Activated CD8-positive, alpha-beta memory T cell treated with anti-CD3 and anti-CD28 coated beads for 24 hours (primary cell): ENCODE measurements at places on chromosomes 16 and 17.
A peak's percentile ranks its signal among the peaks of the same experiment; 100 is the strongest.

DNA sequence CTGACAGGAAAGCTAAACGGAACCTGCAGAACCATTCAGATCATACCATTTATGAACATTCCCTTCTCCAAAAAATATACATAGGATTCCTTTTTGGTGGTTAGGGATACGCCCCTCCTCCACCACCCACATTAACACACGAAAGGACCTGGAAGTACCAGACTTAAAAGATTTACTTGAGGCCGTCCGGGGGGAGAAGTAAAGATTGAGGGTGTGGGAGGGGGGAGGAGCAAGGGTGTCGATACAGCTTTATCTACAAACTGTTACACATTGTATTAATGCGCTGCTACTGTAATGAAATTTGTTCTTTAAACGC is 537 bp downstream of the PALB2 start:
- DNase-seq = no peak

GRCh38 chr17:40937384-40937819 is at the start of gene KRT23:
TSS of gene KRT23 (minus strand) at chr17:40937646. CDS start at chr17:40936603, 1,043 bp downstream.
- no peak for DNase-seq

DNA sequence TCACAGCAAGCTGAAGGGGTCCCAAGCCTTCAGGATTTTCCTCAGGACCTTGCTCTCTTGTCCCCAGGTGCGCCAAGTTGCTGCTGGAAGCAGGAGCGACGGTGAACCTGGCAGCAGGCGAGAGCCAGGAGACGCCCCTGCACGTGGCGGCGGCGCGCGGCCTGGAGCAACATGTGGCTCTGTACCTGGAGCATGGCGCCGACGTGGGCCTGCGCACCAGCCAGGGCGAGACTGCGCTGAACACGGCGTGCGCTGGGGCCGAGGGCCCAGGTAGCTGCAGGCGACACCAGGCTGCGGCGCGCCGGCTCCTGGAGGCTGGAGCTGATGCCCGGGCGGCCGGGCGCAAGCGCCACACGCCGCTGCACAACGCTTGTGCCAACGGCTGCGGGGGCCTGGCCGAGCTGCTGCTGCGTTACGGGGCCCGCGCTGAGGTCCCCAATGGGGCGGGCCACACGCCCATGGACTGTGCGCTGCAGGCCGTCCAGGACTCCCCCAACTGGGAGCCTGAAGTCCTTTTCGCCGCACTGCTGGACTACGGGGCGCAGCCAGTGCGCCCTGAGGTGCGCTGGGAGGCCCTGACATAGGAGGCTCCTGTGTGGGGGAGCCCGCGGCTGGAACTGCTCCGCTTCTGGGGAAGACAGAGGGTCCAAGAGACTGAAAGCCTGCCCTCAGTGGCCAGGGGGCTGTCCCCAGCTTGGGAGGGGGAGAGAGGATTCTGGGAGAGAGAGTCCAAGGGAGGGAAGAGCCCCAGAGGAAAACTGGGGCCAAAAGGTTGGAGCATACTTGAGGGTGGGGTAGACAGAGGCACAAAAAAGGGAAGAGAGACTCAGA is 6.4 kb downstream of the ASB16 start:
- DNase-seq = no peak

DNA sequence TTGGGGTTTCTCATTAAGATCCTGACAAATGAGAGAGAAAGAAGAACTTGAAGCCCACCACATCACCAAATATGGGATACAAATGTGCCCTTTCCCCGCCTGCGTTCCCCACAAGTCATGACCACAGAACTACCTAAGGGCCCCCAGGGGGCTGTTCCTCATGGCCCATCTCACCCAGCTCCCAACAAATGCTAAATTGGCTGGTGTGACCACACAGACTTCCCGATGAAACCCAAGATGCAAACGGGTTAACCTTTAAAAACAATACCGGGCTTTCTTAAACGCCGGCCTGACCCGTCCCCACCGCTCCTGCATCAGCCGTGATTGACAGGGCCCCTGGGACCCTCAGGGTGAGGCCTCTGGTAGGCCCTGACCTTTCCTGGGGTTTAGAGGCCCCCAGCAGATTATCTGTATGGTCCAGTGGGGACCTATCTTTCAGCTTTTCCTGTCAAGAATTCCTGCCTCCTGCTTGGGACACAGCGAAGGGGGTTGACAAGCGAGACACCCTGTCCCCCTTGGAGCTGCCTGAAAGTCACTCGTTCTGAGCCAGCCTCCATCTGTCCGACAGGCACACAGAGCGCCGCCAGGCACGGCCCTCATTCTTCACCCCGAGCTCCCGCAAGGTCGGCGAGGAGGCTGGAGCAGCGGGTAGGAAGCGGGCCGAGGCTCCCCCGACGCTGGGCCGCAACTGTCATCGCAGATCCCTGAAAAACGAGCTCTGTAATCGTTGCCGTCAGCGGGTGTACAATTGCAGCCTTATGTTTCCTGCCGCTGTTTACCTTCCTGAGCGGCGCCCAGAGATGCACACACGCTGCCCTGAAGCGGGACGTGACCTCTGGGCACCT is 300.1 kb downstream of the FOXL1 start:
- DNase-seq = no peak

- DNase-seq = no peak
Measured at GRCh38 chr17:231966-232807, 50.7 kb upstream of the DOC2B start.

GRCh38 chr16:25613931-25614330 is 77.8 kb upstream of the HS3ST4 start:
- no peak for DNase-seq

DNA sequence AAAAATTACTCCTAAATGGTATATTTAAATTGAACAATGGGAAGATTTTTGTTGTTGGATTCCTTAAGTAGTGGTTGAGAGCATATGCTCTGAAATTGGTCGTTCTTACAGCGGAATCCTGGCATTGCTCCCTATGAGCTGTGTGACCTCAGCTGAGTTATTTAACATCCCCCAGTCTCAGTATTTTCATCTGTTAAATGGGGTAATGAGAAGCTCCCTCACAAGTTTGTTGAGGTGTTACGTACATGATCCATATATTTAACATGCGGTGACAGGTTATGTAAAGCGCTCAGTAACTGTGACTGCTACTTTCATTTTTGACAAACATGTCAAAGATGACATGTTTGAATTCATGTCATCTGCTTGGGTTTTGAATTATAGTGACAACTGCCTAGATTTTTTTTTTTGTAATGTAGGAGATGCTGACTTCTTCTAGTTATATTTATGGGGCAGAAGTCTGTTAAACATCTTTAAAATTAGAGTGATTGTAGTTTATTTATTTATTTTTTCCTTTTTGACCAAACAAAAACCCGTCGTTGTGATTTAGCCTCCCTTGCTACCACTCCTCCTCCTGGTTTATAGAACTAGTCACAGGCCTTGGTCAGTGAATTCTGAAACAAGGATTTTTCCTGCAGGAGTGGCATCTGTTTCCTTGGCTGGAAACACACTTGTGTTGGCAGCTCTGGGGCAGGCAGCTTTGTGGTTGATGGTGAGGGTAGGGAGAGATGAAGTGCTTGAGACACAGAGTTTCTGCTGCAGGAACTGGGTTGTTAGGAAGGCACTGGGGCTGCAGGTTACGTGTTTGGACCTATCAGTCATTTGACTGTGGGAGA is 268.8 kb downstream of the SNX29 start:
- no peak for DNase-seq

DNA sequence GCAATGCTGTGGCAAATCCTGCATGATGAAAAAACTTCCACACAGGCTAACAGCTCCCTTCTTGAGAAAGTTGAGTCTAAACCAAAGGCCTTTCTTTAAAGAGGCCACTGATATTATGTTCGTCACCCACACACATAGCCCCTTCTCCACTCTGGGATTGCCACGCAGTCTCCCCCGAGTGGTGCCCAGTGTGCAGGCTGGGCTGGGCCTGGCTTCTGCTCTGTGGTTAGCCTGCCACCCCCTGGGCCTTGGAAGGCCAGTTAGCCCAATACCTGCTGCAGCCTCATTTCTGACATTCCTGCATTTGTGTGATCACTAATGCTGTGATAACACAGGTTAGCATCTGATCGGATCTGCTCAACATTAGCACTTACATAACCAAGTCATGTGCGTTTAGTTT is 44.8 kb downstream of the CDH3 start:
- no peak for DNase-seq

DNA sequence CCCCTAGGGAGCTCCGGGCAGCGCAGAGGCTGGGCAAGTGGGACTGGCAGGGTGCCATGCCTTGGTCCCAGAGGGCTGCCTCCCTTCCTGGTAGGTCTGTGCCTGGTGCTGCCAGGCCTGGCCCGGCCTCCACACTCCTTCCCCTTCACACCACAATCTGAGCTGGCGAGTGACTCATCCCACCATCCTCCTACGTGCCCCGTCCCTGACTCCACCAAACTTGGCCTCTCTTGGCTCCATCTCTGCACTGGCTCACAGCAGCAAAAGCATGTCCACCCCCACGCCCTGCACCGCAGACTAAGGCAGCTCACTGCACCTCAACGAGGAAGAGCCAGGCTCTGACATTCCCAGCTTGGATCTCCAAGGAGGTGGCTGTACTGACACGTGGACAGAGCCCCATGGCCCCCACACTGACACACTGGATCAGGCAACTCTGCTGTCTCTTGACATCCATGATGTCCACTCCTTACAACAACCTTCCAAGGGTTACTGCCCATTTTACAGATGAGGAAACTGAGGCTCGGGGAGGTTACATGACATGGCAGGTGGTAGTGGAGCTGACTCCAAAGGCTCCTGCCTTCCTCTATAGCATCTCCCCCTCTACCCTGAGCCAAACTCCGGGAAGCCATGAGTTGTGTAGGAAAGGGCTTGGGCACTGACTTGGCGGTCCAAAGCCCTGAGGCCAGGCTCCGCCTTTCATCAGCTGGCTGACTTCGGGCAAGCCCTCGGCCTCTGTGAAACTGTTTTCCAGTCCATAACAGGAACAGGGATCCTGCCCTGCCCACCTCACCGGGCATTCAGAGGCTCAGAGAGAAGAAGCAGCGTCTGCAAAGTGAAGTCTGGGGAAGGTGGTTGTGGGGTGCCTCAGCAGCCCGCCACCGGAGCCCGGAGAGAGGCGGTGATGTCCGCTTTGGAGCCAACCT is 20.1 kb upstream of the KRT19 start:
- DNase-seq = peak; percentile 80

DNA sequence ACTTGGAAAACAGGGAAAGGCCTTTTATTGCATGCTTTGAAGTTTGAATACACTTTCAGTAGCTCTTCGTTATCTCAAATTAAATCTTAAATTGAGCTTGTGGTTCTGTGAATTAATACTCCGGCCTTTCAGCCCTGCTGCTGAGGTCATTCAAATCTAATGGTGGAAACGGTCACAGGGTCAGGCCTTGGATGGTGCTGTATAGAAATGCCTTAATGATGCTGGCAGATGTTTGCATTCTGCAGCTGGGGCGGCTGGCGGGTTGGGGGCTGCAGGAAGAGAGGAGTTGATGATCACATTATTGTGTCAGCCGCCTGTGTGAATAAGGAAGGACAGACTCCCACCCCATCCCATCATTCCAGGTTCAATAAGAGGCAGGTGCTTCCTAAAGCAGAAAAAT is 723.6 kb downstream of the WWOX start:
- DNase-seq = no peak

DNA sequence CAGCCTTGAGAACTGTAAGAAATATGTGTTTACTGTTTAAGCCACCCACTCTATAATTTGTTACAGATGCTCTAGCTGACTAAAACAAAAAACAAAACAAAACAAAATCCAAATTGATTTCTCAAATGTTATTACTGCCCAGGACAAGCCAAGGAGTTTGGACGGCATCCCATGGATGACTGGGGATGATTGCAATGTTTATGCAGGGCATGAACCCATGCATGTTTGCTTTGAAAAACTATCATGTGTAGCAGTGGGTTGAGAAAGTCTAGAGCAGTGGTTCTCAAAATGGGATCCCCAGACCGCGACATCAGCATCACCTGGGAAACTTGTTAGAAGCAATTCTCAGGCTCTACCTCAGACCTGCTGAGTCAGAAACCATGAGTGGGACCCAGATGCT is 223.2 kb upstream of the PSMD7 start:
- DNase-seq = no peak

DNA sequence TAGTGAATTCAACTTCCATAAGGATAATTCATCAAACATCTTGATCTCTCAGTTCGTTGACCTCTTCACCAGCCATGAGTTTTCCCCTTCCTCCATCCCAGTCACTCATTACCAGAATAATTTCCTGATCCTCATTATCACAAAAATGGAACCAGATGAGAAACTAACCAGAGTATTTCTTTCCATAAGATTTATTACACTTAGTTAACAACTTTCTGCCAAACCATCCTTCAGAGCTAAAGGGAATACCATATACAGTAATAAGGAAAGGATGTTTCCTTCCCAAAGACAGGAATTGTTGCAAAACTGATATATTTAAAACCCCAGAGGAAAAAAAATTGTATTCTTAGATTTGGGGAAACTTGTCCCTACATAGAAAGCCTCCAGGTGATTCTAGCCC is 8.6 kb downstream of the KRTAP29-1 start:
- no peak for DNase-seq

- DNase-seq = no peak
Measured at GRCh38 chr16:80350061-80350460, 190.7 kb upstream of the DYNLRB2 start.

GRCh38 chr17:51341457-51341856 is 81.1 kb downstream of the UTP18 start:
- DNase-seq = no peak

DNA sequence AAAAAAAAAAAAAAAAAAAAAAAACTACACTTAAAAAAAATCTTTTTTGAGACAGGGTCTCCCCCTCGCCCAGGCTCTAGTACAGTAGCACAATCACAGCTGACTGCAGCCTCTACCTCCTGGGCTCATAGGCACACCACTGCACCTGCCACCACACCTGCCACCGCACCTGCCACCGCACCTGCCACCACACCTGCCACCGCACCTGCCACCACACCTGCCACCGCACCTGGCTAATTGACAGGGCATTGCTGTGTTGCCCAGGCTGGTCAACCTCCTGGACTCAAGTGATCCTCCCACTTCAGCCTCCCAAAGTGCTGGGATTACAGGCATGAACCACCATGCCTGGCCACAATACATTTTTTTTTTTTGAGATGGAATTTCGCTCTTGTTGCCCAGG is 17.6 kb upstream of the WDR45B start:
- DNase-seq = no peak

DNA sequence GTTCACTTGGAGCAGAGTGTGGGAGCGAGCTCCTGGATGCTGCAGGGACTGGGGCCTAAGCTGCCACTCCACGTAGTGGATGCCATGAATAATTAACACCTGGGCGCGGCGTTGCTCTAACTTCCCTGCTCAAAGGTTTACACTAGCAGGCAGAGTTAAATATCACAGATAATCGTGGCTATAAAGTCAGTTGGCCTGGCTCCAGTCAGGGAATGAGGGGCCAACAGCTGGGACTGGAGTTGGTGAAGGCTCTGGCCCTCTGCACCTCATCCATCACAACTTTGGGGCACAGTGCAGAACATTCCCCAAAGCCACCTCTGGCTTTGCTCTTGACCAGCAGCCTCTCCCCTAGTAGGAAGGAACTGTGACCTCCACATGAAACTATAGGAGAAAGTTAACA is 10.9 kb downstream of the HOXB4 start:
- DNase-seq = no peak

GRCh38 chr17:63881935-63882601 is at the start of gene GH2:
TSS of gene GH2 (minus strand) at chr17:63881944. CDS start at chr17:63881801, 143 bp downstream.
- peak; percentile 77 for DNase-seq

DNA sequence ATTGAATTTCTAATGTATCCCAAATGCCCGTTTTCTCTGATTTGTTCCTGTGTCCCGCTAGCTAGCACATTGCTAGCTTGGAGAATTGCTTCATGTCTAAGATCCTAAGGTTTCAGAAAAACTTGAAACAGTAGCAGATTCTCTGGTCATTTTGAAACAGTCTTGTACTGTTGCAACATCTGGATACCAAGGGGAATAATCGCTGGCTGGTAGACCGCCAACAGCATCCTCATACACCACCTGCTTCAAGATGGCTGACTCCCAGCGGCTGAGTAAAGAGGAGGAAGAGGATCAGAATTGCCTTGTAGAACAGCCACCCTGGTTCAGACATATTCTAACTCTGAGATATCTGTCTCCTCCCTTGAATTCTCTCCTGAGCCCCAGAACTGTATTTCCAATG is 226.7 kb upstream of the ELAC2 start:
- DNase-seq = no peak
